ENCODE measurements at places on chromosomes 5 and 9.

DNA sequence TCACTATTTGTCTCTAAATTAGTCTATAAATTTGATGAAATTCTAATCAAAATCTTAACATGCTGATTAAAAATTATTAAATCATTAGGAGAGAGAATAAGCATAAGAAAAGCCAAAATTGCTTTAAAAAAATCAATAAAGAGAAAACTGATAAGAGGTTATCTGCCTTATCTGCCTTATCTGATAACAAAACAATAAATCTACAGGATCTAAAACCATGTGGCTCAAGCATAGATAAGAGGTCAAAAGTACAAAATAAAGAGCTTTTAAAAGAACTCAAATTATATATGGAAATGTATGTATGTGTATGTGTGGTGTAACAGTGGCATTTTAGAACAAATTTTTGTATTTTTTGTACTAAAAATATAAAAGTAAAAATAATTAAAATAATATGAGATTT lies 18.6 kb downstream of the TRIM14 start:
- no peak for DNase-seq

DNA sequence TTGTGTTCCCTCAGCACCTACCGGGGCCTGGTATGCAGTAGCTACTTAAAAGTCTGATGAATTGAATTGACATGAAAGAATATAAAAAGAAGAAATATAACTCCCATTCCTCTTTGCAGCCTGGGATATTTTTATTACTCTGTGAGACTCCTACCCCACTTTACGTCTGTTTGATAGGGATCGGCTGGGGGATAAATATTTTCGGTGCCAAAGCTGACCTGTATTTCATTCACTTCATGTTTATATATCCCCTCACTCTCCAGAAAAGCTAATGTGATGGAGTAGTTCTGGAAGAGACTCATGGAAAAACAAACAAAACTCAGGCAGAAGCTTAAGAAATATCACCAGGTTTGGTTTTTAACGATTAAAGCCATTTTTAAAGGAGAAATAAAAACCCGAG lies 108.2 kb upstream of the TBC1D2 start:
- DNase-seq, result no peak

GRCh38 chr9:27340961-27341511 lies 44.1 kb upstream of the EQTN start:
- no peak for DNase-seq

GRCh38 chr5:31671339-31671741 lies 32.4 kb downstream of the PDZD2 start:
- DNase-seq, result no peak

DNA sequence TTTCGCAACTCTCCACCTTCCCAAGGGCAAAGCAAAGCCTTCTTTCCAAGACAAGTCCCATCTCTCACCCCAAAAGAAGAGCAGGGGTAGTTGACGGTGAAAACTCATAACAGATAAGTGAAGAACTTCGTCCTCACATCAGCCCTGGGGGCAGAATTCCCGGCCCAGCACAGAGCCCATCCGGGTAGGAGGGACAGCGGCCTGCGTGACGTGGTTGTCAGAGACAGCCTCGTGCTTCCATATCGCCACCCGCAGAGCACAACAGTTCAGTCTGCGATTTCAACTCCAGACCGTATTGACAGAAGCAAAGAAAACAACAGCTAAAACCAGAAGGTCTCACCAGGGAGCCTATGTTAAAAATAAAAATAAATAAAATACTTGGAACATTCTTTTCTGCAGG lies 273.2 kb downstream of the SYK start:
- no peak for DNase-seq

GRCh38 chr9:137982200-137982599 lies 104.6 kb downstream of the CACNA1B start:
- DNase-seq, result no peak

DNA sequence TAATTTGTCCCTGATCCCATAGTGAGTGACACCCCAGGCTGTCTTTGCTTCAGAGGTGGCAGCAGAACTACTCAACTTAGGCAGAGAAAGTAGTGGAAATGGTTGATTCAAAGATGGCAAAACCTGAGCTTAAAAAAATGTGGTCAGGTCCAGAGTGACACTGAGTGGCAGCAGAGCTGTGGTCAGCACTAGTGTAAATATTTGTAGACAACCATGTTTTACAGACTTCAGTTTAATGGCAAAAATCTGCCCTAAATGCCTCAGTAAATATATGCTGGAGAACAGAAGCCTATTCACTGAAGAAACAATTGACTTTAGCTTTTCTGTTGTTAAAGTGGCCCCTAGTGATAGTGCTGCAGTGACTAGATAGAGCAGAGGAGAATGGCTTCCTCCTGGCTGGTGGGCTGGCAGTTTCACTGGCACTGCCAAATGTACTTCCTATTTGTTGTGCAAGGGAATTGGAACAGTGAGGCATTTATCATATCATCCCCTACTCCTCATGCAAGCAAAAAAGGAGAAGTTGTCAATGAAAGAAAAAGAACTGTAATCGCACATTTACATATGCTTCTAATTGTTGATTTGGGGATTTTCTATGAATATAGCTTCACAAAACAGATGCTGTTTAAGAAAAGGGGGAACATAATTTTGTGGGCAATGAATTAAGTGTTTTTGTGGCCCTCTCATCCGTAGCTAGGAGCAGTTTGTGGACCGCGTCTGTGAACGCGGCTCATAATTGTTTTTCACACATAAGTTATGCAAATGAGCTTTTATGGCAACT lies 12.0 kb downstream of the PBX3 start:
- DNase-seq, result no peak

DNA sequence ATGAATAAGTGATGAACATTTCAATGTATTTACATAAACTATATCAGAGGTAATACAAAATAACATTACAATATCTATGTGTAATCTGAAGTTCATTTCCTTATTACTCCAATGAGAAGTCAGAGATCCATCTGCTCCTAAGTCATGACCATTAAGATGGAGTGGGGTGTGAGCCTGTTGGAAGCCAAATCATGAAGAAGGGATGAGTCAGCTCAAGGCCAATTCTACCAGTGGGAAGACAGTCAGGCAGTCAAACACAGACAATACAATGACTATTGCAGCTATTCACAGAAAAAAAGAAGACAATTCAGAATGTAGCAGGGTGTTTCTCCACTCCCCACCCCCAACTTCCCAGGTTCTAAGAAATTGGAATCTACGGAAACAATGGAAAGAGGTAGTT lies 155.0 kb downstream of the NFIB start:
- no peak for DNase-seq

GRCh38 chr5:135396459-135397055 lies 2.5 kb downstream of the MACROH2A1 start:
- no peak for DNase-seq

GRCh38 chr9:23777328-23777727 lies 48.7 kb downstream of the ELAVL2 start:
- DNase-seq, result no peak

GRCh38 chr9:99826579-99826978 lies 4.9 kb downstream of the NR4A3 start:
- no peak for DNase-seq

DNA sequence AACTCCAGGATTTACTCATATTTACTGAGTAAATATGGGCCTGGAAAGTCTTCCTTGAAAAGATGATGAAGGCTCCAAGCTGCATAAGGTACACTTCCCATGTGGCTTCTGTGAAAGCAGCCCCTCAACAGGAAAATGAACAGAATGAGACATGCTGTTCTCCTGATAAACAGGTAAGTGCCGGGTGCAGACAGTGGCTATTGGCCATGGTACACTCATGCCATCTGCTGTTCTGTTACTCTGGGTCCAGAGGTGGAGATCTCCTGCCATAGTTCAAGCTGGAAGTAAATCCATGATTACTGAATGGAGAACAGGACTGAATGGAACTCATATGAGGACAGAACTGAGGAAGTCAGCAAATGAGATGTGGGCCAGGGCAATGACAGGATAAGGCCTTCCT lies 103.6 kb downstream of the SLIT3 start:
- DNase-seq, result no peak

GRCh38 chr5:5318426-5319190 lies 103.9 kb upstream of the ICE1 start:
- DNase-seq, result no peak

- no peak for DNase-seq
Observed at GRCh38 chr5:122385808-122386207, 73.8 kb downstream of the SNCAIP start.

DNA sequence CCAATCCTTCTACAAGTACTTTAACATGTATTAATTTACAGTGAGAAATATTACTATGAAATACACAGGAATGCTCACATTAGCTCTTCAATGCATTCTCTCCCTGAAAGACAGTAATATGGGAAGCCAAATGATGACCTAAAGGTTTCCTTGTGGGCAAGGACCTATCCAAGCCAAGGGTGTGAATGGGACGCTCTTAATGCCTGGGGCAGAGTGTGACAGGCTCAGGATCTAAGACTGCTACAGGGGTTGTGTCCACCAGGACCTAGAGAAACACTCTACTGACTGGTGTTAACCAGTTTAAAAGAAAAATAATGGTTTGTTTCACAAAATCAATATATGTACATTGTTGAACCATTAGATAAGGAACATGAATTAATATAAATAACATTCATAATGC lies 158.7 kb downstream of the FGF1 start:
- DNase-seq, result no peak

GRCh38 chr5:82246960-82247574 lies 31.1 kb downstream of the RPS23 start:
- DNase-seq, result no peak

DNA sequence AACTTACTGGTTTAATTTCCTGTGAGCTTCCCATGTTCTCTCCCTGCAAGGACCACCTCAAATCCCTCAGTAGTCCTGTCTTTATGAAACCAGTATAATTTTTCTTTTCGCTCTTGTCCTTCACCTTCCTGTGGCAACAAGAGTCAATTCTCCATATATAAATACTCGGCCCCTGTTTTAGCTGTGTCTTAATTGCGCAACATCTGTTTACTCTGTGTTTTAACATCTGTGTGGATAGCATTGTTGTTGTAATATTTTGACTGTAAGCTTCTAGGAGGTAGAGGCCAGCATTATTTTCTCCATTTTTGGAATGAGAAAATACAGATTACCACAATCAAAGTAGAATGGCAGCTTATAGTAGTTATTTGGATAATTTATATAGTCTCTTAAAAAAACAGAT lies 30.2 kb upstream of the CDKN2B start:
- DNase-seq, result no peak

DNA sequence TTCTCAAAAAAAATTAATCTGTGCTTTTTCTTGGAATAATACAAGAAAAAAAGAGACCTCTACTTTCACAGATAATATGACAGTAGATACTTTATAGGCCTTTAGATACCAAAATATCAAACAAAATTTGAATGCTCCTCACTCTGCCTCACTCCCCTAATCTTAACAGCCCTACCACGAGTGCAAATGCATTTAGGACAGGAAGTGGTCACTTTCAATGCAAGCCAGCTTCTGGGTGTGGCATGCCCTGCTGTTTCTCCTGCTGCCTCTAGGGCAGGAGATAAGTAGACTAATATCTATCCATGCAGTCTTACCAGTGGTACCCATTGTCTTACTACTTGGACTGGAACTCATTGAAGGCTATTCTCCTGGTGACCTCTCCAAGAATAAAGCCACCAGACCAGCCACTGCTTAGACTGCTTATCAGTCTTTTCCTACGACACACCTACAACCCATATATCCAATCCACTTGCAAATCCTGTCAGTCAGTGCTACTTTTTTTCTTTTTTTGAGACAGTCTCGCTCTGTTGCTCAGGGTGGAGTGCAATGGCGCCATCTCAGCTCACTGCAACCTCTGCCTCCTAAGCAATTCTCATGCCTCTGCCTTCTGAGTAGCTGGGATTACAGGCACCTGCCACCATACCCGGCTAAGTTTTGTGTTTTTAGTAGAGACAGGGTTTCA lies 23.0 kb downstream of the FRRS1L start:
- DNase-seq, result peak; percentile 40

- DNase-seq, result no peak
Observed at GRCh38 chr9:137369061-137369787, 53.7 kb downstream of the EXD3 start.

DNA sequence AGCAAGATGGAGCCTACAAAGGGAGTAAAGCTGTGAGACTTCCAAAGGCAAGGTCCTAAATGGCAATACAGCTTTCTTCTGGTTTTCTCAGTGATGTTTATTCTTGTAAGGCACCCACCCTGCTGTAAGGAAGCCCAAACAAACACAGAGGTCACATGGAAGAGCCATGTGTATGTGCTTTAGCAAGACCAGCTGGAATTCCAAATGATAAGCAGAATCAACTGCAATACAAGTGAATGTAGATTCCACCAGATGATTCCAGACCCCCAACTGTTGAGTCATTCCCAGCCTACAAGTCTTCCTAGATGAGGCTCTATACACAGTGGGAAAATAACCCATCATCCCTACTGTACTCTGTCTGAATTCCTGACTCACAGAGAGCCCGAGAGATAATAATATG lies 122.8 kb downstream of the DEPDC1B start:
- no peak for DNase-seq

GRCh38 chr5:4164167-4164566 lies 568.5 kb downstream of the IRX1 start:
- no peak for DNase-seq

DNA sequence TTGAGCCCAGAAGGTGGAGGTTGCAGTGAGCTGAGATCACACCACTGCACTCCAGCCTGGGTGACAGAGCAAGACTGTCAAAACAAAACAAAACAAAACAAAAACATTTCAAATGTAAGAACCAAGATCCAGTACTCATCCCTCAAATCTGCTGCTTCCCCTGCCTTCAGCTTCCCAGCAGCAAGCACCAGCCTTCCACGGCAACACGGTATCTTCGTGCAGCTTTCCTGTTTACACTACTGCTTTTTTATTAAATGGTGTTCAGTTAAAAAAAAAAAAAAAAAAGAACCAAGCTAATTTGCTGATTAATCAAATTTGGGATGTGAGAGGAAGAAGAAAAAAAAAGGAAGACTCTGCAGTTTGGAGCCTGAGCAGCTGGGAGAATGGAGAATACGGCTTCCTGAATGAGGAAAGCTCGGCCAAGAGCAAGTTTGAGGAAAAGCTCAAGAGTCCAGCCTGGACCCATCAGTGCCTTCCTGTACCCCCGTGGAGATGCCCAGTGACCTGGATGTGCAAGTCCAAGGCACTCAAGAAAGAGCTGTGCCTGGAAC lies 28.0 kb upstream of the SLC2A8 start:
- no peak for DNase-seq

GRCh38 chr9:26301046-26301445 lies 591.6 kb downstream of the CAAP1 start:
- DNase-seq, result no peak

GRCh38 chr5:51380603-51381207 lies 2.5 kb upstream of the ISL1 start:
- DNase-seq, result no peak

DNA sequence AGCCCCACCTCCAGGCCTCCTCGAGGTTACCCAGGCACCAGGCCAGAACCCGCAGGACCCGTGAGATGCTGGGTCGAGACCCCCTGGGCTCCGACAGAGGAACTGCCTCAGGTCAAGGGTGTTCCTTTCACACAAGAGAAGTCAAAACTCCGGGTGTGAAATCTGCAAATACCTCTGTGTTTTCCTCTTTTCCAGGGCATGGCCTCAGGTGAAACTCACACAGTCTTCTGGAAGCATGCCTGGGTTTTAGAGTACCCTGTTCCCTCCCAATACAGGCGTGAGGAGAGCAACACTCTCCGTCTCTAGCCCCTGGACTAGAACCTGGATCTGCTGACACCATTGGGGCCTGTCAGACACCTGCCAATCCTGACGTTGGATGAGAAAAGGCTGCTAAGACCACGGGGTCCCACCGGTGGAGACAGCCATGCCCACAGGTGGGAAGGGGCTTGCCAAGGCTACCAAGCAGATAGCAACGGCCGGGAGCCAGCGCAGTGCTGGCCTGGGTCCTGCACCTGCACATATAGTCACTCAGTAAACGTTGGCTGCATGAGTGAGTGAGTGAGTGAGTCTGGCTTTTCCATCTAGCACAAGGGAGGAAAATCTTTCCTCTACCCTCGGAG lies 182.0 kb upstream of the PPP1R26 start:
- DNase-seq, result no peak

- no peak for DNase-seq
Observed at GRCh38 chr9:75000835-75001234, 27.3 kb downstream of the CARNMT1 start.
